HTR-8/SVneo (cell line): ENCODE measurements at places on chromosomes 7 and 10.

GRCh38 chr7:19408706-19409220 is 263.5 kb upstream of the FERD3L start:
- no peak for DNase-seq

GRCh38 chr10:113498997-113499396 is 53.9 kb upstream of the HABP2 start:
- no peak for DNase-seq

- DNase-seq = no peak
These were observed 51.5 kb upstream of the OSBPL3 start for GRCh38 chr7:25031432-25031831.

DNA sequence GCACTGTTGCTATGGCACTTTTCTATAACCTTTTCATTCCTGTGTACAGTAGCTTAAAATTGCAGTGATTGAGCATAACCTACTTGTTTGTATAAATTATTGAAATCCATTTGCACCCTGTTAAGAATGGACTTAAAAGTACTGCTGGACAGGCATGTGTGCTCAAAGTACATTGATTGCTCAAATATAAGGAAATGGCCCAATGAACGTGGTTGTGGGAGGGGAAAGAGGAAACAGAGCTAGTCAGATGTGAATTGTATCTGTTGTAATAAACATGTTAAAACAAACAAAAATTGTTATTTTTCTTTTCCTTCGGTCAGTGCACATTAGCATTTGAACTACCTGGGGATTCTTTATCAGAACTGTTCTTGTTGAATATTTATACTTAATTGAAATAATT is 57.1 kb upstream of the BAMBI start:
- DNase-seq = no peak

- DNase-seq = no peak
These were observed 162.1 kb downstream of the FANK1 start for GRCh38 chr10:126058507-126058906.

DNA sequence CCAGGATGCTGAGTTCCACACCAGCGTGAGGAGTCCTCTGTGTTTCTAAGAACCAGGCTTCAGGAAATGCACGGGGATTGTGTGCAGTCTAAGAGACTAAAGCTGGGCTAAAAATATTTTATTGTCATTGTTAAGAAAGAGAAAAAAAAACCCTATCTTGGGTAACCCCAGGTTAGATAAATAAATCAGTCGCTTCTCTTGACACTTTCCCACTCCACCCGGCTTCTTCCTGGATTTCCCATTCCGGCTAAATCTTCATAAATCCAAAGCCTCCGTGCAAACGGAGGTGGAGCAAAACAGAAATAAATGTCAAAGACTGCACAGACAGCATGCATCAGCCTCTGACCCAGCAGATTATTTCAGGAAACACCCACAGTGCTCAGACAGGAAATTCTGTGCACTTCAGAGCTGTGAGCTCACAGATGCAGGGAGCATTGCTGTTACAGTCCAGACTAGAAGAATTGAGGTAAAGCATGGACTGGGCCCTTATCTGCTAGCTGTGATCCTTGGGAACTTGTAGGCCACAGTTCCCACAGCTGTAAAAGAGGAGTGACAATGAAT is 44.8 kb upstream of the GRID1 start:
- DNase-seq = peak; percentile 60

- DNase-seq = no peak
These were observed 2.2 kb upstream of the GRIFIN start for GRCh38 chr7:2478399-2478785.

DNA sequence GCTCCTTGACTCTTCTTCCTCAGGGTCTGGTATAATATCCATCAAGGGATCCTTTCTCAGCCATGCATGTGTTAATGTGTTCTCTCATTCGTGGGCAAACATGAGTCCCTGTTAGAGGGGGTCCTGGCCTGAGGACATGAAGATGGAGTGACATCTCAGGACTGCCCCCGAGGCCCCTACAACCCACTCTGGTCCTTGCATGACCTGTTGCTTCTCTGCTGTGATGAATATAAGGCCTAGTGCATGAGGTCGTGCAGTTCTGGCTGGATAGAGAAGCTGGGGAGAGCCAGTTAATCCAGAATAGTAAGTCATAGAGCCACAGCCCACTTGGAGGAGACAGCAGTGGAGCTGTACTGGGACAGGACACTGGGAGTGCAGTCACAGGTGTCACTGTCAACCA is 4.6 kb upstream of the VWC2 start:
- no peak for DNase-seq

GRCh38 chr7:42947521-42947920 is 15.3 kb downstream of the MRPL32 start:
- no peak for DNase-seq

- DNase-seq = no peak
These were observed 36.2 kb downstream of the HERPUD2 start for GRCh38 chr7:35658606-35659201.

DNA sequence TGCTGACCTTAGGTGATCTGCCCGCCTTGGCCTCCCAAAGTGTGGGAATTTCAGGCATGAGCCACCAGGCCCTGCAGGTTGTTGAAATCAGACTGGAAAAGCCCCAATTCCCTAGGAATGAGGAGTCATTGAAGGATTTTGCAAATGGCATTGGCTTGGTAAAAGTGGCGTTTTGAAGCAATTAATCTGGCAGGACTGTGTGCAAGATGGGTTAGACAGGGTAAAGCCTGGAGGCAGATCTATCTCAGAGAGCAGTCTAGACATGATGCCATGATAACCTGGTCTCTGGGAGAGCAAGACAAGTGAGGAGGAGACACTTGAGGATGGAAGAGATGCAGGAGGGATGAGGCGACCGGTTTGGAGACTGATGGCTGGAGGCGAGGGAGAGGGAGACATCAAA is 45.7 kb upstream of the UBE2H start:
- no peak for DNase-seq

- peak; percentile 15 for DNase-seq
These were observed 215.3 kb downstream of the KIF20B start for GRCh38 chr10:89916468-89917215.

- no peak for DNase-seq
These were observed 54.8 kb downstream of the ATAD1 start for GRCh38 chr10:87763086-87763861.

DNA sequence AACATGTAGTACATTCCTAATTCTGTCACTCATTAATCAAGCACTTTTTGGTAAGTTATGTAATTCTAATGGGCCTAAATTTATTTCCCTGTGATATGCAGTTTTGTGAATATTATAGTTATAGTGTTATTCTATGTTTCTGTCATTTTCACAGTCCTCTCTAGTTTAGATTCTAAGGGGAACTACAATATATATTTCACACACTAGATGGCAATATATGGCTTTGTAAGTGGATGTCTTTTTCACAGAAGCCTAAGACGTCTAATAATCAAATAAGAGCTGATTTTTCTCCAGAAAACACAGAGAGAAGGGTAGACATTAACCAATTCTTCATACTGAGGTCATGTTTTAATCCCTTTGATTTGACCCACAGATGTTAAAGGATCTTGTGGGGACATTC is 18.0 kb downstream of the RNLS start:
- DNase-seq = peak; percentile 24

- no peak for DNase-seq
These were observed 11.3 kb downstream of the MTG1 start for GRCh38 chr10:133405272-133405671.

DNA sequence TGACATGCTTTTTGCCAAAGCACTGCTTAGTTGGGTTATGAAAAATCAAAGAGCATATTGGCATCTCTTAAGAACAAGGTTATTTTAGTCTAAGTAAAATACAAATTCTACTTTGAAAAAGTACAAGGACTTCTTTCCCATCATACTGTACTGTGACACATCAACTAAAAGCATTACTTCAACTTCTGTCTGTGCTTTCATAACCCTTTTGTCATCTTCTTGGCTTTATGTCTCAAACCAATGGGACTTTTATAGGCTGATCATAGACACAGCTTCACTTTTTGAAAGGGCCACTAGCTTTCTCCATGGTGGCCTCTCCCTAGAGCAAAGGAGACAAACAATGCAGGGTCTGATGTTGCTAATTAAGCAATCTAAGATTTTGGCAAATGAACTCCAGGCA is 188.9 kb upstream of the CSTF2T start:
- DNase-seq = no peak

DNA sequence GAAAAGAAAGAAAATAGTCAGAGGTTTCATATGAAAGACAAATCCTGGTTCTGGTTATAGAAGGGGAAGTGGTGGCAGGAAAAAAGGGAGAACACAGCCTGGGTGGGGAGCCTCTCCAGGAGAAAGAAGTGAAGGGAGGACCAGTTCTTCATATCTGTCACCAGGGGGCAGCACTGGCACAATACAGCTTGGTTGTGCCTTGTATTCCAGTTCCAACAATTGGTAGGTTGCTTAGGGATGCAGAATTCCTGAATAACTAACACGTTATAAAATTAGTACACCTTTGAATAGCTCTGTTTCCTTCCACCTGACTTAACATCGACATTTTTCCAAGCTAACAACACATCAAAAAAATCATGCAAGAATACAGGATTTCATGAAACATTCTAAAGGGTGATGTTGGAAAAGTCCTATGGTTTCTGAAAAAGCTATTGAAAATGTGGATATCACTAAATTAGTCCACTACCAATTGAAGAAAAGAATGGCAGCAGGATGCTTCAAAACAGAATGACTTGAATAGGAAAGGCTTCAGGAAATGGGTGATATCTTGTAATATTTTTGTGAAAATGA is 52.9 kb downstream of the CYP26A1 start:
- DNase-seq = no peak

DNA sequence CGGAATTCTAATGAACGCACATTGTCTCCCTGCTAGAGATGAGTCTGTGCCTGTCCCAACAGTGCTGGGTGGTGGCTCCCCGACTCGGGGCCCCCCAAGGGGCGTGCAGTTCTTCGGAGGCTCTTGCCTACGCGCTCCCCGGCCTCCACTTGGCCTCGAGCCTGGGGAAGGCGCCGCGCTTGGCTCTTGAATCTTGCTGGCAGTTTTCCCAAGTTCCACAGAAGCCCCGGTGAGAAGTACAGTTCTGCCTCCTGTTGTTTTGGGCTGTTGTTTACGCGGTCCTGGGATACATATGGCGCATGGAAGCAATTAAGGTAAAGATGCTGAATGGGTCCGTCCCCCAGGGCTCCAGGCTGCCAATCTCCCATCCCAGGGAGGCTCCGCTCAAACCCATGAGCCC is 32.6 kb upstream of the UNCX start:
- DNase-seq = no peak

DNA sequence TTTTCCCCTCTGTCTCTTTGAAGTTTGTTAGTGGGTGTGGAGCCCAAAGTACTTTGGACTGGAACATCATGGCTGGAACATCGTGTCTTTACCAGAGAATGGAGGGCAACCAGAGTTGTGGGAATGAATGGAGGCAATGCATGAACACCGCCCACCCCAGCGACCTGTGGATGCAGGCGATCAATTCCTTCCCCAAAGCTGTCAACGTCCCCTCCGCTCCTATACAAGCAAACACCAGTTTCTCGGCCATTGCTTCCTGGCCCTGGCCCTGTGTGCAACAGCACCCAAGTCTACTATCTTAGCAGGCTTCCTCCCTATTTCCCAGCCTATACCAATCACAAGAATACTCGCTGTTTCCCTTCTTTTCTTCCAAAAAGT is 62.6 kb downstream of the CARD11 start:
- DNase-seq = no peak

DNA sequence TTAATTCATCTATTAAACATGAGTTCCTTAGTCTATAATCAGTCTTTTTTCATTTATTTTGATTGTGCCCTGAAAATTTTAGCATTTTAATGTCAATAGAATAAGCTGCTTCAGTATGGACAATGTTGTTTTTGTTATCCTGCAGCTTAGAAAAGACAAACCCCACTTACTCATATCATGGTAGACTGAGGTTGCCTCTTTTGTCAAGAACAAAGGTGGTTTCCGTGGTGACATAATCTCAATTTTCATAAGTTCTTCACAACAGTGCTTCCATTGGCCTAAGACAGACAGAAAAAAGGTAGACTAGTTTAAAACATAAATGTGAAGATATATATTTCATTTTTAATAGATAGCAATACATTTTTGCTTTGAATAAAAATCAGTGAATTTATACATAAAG is 69.1 kb downstream of the RTKN2 start:
- DNase-seq = no peak

- DNase-seq = no peak
These were observed 47.4 kb downstream of the LRRC4 start for GRCh38 chr7:127983804-127984332.

DNA sequence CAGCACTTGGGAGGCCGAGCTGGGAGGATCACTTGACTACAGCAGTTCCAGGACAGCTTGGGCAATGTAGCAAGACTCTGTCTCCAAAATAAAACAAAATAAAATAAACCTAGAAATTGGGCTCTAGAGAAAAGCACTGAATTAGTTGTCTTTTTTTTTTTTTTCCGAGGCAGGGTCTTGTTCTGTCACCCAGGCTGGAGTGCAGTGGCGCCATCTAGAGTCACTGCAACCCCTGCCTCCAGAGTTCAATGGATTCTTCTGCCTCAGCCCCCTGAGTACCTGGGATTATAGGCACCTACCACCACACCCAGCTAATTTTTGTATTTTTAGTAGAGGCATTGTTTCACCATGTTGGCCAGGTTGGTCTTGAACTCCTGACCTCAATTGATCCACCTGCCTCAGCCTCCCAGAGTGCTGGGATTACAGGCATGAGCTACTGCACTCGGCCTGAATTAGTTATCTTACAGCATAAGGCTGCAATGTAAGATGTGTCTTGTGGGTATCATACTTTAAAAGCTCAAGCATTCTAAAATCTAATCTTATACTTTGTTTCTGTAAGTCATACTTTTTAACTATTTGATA is 12.8 kb downstream of the MEIG1 start:
- no peak for DNase-seq

GRCh38 chr10:111579473-111579872 is 502.6 kb downstream of the ADRA2A start:
- DNase-seq = no peak

DNA sequence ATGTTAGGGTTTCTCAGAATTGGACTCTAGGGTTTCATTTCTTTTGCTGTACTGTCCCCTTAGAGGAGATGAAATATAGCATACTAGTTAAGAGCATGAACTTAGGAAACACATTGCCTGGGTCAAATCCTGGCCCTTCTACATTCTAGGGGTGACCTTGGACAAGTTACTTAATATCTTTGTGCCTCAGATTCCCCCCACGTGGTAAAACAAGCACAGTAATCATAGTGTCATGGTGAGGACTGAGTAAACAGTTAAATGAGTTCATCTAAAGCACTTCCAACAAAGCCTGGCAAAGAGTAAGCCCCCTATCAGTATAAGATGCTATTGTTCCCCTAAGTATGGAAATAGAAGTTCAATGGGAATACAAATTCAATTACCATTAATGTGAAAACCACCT is 5.1 kb downstream of the DPY19L1 start:
- DNase-seq = no peak

GRCh38 chr10:29860166-29860565 is 199.2 kb downstream of the JCAD start:
- no peak for DNase-seq

- DNase-seq = no peak
These were observed 182.6 kb downstream of the PON1 start for GRCh38 chr7:95141755-95142154.

GRCh38 chr7:73647725-73648592 is 19.7 kb upstream of the VPS37D start:
- no peak for DNase-seq

GRCh38 chr10:11335167-11335652 is 276.2 kb downstream of the USP6NL start:
- no peak for DNase-seq

GRCh38 chr7:38171623-38172391 is 6.2 kb upstream of the STARD3NL start:
- DNase-seq = no peak
